Stimulated activated CD8-positive, alpha-beta memory T cell treated with anti-CD3 and anti-CD28 coated beads, Interleukin-7, amount 100 ng/mL, for 1 hour (primary cell): ENCODE measurements at places on chromosomes 5 and 9.

GRCh38 chr9:114981063-114981462 is 50.7 kb upstream of the TNFSF8 start:
- DNase-seq: no peak

- no peak for DNase-seq
These were observed 712.5 kb upstream of the GRAMD2B start for GRCh38 chr5:125710745-125711144.

DNA sequence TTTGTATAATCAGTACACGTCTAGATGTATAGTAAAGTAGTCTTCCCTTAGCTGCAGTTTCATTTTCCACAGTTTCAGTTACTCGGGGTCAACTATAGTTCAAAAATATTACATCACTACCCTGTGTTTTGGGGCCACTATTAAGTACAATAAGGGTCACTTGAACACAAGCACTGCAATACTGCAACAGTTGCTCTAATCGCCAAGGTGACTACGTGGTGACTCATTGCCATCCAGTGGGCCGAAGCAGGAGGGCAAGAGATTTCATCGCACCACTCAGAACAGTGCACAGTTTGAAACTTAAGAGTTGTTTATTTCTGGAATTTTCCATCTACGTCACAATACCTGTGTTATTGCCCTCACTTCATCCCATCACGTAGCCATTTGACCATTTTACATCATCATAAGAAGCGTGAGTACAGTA is at the start of gene ARL14EPL:
TSS of gene ARL14EPL (plus strand) at position 379 of the 424 bp plus-strand sequence. CDS start 18,994 bp downstream, outside the sequence.
- DNase-seq: no peak

DNA sequence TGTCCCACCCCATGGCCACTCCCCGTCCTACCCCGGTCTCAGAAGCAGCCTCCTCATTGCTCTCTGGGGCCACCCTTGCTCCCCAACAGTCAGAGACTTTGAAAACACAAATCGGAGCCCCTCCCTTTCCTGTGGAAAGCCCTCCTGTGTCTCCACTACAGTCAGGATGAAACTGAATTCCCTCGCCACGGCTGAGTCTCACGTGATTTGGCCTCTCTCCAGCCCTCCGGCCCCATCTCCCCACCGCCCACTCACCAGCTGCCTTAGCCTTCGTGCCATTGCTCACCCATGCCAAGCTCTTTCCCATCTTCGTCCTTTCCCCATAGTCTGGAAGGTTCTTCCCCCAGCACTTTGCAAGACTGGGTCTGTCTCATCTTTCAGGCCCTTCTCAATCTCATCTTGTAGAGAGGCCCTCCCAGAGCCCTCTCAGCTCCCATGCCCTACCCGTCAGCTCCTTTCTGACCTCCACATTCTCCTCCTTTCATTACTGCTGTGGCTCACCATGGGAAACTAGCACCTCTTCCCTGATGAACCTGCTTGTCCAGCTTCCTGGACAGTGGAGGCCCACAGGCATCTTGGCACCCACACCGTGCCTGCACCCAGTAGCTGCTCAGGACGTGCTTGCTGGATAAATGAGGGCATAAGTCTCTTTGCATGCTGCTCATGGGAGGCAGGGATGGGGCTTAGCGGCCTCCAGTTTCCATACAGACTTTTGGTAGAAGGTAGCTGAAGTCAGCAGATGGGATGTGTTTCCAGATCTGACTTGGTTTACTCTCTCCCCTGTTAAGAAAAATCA is 126.4 kb upstream of the COL5A1 start:
- no peak for DNase-seq

- DNase-seq: no peak
These were observed 35.7 kb downstream of the TGFBI start for GRCh38 chr5:136064510-136064909.

DNA sequence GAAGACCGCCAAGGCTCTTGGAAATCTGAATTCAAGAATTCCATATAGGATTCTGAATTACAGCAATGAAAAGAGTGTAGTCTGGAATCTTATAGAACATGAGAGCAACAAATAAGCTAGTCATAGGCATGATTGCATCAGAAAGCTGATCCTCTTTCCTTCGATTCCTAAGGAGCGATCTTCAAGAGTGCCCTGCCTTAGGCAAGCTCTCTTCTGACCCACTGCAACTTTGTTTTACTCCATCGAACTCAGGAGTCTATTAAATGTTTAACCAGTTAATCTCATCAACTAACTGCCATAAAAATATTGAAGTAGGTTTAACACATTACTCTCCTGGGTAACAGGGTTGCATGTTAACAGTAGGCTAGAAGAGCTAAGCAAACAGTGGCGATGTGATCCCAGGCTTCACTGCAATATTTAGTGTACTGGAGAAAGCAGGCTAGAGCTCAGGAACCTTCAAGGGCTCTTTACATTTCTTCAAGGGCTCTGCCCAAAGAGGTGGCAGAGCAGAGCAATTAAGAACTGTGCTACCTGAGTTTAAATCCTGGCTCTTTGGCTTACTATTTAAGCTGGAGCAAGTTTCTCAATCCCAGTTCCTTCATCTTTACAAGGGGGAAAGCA is 146.3 kb downstream of the RORB start:
- no peak for DNase-seq

GRCh38 chr5:135877570-135878155 is 18.0 kb downstream of the IL9 start:
- DNase-seq: no peak
